ENCODE measurements at places on chromosomes 16 and 17.

DNA sequence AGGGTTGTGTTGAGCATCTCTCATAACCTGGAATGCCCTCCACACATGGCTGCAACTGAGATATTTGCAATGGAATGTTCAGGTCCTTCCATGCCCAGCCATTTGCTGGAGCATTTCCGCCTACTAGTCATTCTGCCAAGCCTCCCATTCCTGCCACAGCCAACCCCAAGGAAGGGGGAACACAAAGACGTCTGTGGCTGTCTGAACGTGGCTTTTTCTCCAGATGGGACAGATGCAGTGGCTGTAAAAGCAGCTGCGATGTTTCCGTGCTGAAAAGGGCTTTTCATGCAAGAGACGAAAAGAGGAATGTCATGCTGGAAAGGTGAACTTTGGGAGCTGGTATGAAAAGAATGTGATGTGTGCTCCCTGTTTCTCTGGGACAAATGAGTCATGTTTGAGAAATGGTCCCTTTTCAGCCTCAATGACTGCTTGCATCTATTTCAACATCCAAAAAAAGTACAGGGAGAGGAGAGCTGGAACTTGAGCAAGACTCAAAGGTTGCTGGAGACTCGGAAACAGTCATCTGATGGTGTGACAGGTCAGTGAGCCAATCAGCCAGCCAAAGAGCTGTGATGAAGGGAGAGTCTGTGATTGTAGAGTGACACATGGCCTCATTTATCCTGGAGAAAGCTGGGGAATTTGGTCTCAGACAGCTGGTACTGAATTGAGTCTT lies 208.9 kb downstream of the SHISA9 start:
- DNase-seq: no peak

DNA sequence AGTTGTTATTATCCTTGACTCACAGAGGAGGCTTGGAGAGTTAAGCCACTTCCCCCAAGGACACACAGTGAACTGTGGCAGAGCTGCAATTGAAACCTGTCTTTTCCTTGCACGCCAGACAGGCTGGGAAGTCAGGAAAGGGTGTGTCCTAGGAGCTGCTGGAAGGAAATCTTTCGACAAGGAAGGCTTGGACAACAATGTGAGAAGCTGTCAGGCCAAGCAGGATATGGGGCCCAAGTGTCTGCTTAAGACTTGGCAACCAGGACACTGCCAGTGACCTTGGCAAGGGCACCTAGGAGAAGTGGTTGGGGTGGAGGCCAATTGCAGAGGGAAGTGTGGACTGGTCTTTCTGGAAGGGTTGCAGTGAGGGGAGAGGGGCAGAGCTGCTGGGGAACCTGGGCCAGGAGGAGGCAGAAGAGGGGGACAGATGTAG lies 2.1 kb upstream of the CAMKK1 start:
- no peak for DNase-seq

GRCh38 chr17:4440690-4441686 lies 7.2 kb downstream of the SPNS3 start:
- no peak for DNase-seq

DNA sequence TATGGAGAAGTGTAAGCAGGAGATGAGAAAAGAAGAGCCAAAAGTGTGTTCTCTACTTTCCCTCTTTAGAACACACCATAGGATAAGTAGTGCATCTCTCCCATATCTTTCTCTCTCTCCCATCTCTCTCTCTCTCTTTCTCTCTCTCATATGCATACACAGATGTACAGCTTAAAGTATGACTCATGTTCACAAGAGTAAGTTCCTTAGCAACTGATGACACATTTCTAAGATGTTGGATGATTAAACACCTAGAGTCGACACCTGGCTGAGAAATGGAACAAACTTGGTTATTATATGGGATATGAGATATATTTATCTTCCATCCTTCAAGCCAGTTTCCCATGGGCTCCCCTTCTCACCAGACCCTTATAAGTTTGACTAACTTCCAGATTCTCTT lies 113.5 kb downstream of the TMEM132E start:
- DNase-seq: no peak

GRCh38 chr17:61309362-61310256 lies 90.0 kb upstream of the TBX2 start:
- DNase-seq: no peak

DNA sequence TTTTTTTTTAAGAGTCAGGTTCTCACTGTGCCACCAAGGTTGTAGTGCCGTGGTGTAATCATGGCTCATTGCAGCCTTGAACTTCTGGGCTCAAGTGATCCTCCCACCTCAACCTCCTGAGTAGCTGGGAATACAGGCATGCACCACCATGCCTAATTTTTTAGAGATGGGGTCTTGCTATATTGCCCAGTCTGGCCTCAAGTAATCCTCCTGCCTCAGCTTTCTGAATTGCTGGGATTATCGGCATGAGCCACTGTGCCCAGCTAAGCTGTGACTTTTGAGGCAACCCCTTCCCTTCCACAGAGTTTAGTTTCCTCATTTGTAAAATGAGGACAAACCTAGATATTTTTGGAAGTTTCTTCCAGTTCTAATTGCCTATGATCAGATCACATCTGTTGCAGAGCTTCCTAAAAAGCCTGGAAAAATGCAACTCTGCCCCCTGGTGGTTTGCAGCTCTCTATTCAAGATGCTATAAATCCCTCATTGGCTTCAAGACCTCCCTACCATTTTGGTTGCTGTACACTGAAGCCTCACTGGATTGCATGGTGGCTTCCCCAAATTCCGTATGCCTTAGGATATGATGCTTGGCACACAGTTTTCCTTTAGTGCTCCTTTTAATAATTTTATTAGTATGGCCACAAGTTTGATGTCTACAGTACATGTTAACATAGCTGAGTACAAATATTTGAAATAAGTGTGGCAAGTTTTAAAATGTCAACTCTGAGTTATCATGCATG lies 19.3 kb downstream of the GDE1 start:
- DNase-seq: peak; percentile 44

Data from T-cell (primary cell).